ENCODE measurements at places on chromosomes 3 and 15.

DNA sequence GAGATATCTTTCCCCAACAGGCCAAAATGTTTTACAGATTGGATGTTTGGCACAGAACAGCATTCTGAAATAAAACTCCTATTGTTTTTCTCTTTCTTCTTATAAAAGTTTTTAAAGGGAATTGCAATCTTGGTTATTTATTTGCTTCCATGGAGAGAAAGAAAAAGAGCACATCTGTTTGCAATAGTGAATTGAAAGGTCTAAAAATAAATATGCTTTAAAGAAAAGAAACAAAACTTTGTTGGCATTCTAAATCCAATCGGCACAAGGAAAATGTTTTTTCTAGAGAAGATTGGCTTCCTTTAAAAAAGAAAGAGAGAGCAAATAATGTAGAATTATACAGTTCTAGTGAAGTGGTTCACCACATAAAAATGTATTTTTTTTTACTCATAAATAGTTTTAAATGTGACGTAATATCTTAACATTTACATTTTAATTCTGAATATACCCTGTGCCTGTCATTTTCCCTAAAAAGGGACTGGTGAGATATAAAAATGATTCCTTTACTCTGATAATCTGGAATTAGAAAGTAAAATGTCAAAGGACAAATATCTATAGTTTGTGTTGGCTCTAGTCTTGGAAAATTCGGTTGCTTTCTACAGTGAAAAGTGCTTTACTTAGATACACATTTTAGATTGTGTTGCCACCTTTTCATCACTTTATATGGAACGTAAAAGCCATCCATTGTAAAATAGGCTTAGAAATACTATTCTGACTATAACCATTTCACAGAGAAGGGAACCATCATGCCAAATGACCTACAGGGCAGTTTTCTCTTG, 257.4 kb upstream of the CBLB start:
- DNase-seq: no peak

DNA sequence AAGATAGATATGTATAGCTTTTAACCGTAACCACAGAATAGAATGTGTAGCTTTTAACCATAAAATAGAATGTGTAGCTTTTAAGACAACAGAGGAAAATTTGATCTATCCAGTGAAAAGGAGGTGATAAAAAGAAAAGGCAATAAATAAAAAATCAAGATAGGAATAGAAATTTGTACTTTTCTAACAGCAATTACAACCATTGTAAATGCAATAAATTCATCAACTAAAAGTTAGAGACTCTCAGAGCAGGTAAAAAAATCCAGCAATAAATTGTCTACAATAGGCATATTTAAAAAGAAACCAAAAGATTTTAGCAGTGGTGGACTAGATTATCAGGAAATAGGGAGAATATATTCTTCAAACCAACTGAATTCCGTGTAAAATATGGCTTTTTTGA, 63.8 kb upstream of the ABHD2 start:
- DNase-seq: no peak

DNA sequence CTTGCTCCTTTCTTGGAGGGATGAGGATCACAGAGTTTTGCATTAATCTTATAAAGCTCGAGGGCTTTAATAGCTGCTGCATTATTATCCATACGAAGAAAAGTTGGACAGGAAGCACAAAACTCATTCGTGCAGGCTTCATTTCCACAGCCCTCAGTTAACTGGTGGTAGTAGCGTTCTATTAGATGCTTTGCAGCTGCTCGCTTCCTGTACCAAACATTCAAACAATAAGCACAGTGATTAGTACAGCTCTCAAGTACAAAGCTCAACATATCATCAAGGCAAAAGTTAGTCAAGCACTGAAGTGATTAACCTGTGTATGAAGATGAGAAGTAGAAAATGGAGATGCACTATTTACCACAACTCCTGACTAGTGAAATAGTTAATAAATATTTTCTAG, 63.3 kb downstream of the UBE3A start:
- no peak for DNase-seq

DNA sequence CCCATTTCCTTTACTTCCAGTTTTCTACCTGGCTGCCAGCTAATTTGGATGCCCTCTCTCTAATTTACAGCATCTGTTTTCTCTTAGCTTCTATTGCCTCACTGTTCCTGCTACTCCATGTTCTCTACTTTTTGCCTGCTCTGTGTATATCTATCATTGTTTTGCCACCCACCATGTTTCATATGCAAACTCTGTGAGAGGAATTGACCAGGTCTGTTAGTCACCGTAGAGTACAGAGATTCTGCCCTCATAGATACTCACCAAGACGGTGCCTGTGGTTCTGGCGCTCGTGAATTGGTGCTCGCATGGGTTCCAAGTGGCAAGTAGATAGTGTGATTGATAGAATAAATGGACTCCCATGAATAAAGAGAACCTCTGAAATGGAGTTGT, 288.8 kb downstream of the CNTN6 start:
- no peak for DNase-seq

GRCh38 chr3:181425074-181425473, 286.7 kb upstream of the SOX2 start:
- DNase-seq: no peak

DNA sequence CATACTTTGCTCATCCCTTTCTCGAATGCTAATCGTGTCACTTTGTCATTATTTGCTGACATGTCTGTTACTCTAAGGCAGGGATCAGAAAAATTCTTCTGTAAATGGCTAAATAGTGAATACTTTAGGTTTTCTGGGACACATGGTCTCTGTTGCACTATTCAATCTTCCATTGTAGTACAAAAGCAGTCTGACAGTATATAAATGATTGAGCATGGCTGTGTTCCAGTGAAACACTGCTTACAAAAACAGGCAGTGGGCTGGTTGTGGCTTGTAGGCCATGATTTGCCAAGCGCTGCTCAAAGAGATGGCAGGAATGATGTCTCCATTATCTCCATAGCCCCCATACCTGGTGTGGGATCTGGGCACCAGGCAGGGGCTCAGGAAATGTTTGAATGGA, 45.6 kb downstream of the TMEM266 start:
- DNase-seq: no peak

DNA sequence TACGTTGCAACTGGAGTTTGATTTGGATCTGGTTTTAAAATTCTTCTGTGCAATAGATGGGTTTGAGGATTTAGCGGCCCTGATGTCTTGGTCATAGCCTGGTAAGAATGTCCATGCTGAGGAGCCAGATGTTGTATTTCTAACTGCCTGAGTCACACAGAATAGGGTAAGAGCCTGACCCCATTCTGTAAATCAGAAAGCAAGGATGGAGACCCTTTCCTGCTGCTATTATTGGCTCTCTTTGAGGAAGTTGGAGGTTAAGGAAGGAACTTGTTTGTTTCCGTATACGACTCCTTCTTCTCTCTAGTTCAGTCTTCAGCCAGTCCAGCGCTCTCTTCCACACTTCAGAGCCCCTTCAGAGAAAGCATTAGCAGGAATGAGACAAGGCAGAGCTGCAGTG, 65.1 kb downstream of the HCN4 start:
- no peak for DNase-seq

DNA sequence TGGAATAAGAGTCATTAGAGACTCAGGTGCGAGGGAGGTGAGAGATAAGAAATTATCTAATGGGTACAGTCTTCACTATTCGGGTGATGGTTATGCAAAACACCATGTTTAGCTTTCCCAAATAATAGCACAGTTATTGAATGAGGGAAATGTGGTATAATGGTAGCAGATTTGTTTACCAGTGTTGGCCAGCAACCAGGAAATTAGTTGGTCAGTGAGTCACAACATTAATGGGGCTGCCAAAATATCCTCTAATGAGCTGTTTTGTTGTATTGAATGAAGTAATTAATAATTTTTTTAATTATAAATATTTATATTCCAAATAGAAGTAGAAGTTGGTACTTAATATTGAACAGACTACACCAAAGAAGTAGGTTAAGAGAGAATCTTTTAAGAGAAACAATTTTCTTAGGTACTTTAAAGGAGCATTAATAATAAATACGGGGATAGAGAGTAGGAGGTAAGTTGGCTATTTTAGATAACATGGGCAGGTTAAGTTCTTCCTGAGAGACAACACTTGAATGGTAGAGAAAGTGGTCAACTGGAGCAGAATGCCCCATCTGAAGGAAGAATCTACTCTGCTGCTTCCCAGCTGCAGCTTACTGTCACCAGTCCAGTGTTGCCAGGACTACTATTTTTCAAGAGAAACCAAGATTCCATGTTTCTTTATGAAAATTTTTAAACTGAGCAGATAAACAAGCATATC, 218.8 kb downstream of the UBE2E2 start:
- DNase-seq: no peak

DNA sequence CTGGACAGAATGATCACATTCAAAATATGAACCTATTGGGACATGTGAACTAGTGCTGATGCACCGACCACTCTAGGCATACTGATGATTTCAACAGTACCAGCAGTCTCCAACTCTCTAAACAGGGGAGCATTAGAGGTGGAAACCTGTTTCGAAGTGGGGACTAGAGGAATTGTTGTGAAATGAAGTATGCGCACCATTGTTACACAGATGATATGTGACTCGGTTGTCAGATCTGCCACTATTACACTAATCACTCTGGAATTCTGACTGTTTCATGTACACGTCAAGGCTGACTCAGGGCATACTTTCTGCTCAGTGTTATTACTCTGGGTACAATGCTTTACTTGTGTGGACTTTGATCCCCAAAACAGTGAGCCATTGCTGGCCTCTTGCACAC, 198.2 kb upstream of the UBE2E2 start:
- DNase-seq: no peak

DNA sequence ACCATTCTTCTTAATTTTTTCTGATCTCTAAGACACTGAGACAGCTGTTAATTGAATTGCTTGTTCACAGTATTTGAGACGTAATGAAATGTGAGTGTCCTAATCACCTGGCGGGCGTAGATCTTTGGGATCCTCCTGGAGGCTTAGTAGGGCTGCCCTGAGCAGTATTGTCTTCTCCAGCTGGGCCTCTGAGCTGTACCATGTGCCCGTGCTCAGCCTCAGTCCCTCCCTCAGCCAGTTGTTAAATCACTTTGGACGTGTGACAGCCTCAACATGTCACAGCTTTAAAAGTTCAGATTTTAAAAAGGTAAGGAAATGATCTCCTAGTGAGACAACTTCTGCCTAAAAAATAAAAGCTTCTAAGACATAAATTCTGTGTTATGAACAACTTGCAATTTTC, 35.5 kb downstream of the IGF1R start:
- DNase-seq: no peak

DNA sequence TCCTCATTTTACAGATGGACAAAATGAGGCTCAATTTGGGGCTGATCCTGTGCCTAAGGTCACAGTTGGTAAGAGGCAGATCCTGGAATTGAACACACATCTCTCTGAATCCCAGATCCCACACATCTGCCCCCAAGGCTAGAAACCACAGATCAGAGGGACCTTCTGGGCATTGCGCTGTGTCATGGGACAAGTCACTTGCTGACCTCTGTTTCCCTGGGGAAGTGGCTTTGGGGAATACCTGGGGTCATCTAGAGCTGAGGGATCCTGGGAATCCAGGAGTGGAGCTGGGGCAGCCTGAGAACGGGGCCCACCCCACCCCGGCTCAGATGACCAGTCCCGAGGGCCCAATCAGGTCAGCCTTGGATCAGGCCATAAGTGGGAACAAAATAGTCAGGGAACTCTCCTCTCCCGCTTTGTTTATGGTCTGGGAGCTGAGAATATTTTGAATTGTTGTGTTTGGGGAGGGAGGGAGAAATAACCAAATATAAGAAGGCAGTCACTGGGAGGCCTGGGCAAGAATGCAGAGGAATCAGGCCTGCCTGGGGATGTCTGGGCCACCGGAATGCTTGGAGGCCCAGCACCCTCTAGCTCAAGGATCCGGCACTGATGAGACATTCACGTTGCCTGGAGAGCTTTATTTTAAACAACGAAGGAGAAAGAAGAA, 8.8 kb upstream of the SLC6A6 start:
- DNase-seq: no peak

DNA sequence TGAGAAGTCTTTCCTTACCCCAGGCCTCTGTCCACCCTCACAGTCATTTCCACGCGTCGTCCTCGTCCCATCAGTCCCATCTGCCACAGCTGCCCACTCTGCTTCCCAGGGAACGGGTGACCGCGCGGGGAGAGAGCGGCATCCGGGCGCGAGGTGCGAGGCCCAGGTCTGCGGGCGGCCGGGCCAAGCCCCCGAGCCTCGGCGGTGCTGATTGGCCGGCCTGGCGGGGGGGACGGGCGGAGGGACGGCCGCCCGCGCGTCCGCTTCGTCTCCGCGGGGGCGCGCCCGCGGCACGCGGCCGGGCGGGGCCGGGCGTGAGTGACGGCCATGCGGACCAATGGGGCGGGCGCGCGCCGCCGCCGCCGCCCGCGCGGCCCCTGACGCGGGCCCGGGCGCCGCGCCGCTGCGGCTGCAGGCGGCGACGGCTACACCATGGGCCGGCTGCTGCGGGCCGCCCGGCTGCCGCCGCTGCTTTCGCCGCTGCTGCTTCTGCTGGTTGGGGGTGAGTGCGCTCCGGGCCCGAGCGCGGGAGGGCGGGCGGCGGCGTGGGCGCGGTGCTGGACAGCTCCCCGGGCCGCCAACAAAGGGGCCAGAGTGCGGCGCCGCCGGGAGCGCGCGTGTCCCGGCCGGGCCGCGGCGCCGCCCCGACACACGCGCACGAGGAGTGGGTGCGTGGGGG, at the start of gene PODXL2:
TSS of gene PODXL2 (plus strand) at position 398 of the 679 bp plus-strand sequence. CDS start at position 433, 35 bp downstream.
- DNase-seq: peak; percentile 59

GRCh38 chr15:46413799-46414198, 779.0 kb downstream of the SQOR start:
- no peak for DNase-seq

DNA sequence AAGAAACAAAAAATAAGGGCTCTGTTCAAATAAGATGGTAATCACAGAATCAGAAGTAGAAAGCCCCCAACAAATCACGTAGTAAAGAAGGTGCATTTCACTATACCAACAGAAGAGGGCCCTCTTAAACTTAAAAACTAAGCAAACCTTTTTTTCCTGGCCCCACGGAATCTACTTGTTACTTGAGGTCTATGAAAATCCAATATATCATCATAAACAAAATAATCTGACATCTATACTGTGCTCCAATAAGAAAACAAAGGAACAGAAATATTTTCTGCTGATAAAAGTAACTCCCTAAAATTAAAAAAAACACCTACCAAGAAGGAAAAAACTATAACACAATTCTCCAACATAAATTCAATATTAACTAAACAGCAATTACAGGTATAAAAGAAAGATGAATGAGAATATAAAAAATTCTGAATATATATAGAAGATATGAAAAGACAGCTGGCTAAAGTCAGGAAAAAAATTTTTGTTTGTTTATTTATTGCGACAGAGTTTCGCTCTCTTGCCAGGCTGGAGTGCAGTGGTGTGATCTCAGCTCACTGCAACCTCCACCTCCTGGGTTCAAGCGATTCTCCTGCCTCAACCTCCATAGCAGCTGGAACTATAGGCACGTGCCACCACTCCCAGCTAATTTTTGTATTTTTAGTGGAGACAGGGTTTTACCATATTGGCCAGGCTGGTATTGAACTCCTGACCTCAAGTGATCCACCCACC, 81.8 kb downstream of the CLASP2 start:
- DNase-seq: no peak
